ENCODE measurements at places on chromosomes 13 and 19.
A peak's percentile ranks its signal among the peaks of the same experiment; 100 is the strongest.

- peak; percentile 17 for DNase-seq
Measured at GRCh38 chr13:40653527-40654318, 12.7 kb downstream of the FOXO1 start.

GRCh38 chr13:35855531-35856019 is 275.6 kb downstream of the DCLK1 start:
- DNase-seq, result no peak

DNA sequence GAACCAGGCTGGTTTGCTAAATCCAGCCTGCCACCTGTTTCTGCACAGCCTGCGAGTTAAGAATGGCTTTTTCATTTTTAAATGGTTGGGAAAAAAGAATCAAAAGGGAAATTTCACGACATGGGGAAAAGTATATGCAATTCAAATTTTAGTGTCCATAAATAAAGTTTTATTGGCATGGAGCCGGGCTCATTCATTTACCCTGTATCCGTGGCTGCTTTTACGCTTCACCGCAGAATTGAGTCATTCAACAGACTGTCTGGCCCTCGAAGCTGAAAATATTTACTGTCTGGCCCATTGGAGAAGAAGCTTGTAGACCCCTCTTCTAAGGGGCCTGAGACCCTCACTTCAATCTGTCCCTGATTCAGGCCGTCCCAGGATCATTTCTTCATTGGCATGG is 26.1 kb downstream of the IER2 start:
- DNase-seq, result no peak

DNA sequence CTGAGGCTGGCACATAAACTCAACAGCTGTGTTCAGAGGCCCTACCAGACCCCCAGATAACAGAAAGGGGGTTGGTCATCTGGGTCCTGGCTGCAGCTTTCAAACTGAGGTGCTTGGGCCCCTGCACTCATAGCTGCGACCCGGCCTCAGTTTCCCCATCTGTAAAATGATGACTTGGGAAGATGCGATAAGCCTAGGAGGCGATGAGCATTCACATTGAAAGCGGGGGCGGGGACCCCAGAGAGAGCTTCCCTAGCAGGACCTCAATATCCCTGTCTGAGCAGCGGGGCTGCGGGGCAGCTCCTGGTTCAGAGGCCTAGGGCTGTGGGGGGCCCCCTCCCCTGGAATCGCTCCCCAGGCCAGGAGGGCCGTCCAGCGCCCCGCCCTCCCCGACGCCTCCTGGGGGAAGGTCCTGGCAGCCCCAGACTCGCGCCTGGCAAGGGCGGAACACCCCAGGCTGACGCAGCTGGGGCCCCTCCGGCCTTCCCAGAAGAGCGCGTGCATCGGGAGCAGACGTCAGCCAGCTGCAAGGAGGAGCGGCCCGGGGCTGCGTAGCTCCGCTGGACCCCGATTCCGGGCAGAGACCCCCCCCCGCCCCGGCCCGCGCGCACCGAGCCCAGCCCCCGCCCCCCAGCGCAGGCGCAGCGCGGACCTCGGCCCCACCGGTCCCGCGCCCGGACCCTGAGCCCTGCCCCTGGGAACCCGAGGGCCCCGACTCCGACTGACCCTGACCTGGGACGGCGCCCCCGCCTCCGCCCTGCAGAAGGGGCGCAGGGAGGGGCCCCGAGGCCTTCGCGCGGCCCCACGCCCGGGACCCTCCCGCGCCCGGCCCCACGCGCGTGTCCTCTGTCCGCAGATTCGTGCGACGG is 3.5 kb downstream of the FSTL3 start:
- no peak for DNase-seq

GRCh38 chr19:45076029-45076850 is at the start of gene ZNF296:
Gene ZNF296 (minus strand): TSS chr19:45076478. CDS start chr19:45076373, 105 bp downstream.
- DNase-seq, result peak; percentile 73

Data from KG1 (cell line).